ENCODE measurements at places on chromosomes 3 and 15. TPM values are rescaled to one million over a fixed set of nuclear protein-coding genes. Genes with fewer than 3 reads are reported as not detected.

GRCh38 chr15:74203914-74204431 lies 1.4 kb upstream of the STRA6 start:
- DNase-seq, result peak; percentile 75

DNA sequence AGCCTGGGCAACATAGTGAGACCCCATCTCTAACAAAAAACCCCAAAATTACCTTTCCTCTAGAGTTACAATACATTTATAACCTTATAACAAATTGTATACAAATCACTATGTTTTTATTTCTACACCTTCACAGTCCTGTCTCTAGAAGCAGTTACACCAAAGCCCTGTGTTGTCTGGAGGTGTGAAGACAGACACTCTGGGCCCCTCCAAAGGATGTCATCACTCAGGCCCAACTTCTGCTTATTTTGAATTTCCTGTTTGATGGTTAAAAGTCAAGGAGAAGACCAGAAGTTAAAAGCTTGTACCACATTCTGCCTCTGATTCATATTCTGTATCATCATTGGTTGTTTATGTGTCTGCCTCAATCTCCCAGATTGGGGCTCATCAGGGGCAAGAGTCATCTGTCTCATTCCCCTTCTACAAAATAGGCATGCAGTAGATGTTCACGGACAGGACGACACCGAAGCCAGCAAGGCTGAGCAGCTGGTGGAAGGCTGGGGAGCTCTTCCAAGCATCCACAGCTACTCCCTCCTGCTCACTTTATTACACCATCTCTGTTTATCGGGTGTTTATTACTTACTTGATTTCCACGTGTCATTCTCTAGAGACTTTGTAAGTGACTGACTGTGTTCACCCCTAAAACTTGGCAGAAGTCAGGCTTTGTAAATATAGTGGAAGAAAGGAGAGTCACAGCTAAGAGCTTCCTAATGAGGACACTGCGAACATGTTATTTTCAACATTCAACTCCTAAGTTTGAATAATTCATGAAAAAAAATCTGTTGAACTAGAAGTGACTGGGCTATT lies 136.8 kb upstream of the ANKRD28 start:
- no peak for DNase-seq

GRCh38 chr3:175476489-175476888 lies 617.4 kb downstream of the NAALADL2 start:
- DNase-seq, result no peak

The FMN1 gene
- 3.8 TPM for total RNA-seq

The C15orf61 gene
- 11.5 TPM for total RNA-seq

Measured in uterus (tissue), 4 donors.